ENCODE measurements at places on chromosomes 5 and 9.

DNA sequence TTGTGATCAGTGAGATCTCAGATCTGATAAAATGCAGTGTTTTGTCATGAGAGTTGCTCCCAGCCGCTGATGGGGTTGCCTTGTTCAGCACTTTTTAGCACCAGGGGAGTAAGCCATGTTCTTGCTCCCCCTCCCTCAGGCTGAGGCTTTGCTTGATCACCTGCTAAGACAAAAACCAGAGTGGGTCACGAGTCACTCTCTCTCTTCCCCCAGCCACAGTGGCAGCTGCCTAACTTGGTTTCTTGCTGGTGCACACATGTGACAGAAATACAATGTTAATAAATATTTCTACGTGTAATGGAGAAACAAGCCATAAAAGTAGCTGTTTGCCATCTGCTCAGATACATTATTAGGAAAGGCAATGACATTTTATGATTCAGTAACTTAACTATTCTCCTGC is 212.4 kb upstream of the DMRT1 start:
- DNase-seq = no peak

GRCh38 chr5:33894566-33894965 is 2.8 kb upstream of the ADAMTS12 start:
- DNase-seq = no peak

GRCh38 chr5:30605693-30606268 is 587.7 kb upstream of the CDH6 start:
- DNase-seq = peak; percentile 98

- DNase-seq = no peak
Observed at GRCh38 chr5:69184621-69185020, 4.8 kb upstream of the CENPH start.

- DNase-seq = no peak
Observed at GRCh38 chr9:131837836-131838235, 98.0 kb upstream of the RAPGEF1 start.

DNA sequence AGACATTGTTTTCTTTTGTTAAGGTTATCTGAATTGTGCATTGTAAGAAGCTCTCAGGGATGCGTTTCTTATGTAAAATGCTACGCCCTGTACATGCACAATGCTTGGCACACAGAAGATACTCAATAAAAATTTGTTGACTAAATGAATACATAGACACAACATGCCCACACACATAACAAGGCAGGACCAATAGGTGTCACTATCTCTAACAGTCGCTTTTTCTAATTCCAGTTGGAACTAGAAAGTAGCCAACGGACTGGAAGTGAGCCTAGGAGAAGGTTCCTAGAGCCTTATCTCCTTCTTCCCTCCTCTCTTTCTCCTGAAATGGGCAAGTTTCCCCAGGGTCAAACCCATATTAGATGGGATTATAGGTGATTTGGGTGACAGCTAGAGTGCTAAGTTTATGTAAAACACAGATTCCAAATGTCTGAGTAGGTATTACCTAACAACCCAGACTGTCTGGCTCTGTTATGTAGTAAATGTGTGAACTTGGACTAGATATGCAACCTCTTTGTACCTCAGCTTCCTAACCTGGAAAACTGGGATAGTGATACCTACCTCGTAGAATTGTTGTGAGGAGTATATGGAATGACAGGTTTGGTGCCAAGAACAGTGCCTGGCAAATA is 603.0 kb downstream of the RAB3C start:
- DNase-seq = no peak

GRCh38 chr9:107710953-107711352 is 221.4 kb upstream of the KLF4 start:
- DNase-seq = no peak

GRCh38 chr9:108652851-108653250 is 202.9 kb downstream of the ACTL7B start:
- DNase-seq = no peak

- DNase-seq = no peak
Observed at GRCh38 chr9:97918611-97919010, 3.7 kb downstream of the TRMO start.

DNA sequence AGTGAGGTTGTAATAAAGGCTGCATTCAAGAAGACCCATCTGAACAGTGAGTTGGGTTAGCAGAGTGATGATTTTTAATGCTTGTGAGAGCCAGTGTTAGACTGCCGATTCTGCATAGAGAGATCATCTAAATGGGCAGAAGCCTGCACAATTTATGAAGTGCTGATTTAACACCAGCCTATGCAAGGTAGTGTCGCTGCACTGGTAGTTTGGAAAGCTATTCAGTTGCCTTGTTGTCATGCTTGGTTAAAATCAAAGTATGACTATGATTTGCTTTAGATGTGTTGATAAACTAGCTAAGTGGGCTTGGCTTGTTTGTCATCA is 379 bp upstream of the LRRTM2 start:
- DNase-seq = no peak

GRCh38 chr5:58787987-58788386 is 205.1 kb downstream of the RAB3C start:
- DNase-seq = no peak

DNA sequence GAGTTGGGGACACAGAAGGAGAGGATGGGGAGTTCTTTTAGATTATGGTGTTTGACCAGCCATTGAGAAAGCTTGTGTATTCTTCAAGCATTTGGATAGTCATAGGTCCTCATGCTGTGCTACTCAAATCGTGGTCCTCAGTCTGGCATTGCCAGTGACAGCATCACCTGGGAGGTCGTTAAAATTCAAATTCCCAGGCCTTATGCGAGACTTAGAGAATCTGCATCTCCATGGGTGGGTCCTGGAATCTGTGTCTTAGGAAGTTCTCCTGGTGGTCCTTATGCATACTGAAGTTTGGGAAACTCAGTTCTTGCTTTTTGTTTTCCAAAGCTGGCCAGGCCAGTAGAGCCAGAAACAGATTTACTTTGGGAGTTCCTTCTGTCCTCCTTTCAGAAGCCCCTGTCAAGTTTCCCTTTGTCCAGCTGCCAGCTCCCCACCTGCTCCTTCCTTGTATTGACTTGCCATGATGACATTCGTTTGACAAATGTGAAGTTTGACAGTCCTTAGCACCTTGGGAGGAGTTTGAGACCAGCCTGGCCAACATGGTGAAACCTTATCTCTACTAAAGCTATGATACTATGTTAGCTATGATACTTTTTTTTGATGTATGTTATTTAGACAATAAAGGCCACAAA is 95.6 kb downstream of the PALM2AKAP2 start:
- DNase-seq = no peak

DNA sequence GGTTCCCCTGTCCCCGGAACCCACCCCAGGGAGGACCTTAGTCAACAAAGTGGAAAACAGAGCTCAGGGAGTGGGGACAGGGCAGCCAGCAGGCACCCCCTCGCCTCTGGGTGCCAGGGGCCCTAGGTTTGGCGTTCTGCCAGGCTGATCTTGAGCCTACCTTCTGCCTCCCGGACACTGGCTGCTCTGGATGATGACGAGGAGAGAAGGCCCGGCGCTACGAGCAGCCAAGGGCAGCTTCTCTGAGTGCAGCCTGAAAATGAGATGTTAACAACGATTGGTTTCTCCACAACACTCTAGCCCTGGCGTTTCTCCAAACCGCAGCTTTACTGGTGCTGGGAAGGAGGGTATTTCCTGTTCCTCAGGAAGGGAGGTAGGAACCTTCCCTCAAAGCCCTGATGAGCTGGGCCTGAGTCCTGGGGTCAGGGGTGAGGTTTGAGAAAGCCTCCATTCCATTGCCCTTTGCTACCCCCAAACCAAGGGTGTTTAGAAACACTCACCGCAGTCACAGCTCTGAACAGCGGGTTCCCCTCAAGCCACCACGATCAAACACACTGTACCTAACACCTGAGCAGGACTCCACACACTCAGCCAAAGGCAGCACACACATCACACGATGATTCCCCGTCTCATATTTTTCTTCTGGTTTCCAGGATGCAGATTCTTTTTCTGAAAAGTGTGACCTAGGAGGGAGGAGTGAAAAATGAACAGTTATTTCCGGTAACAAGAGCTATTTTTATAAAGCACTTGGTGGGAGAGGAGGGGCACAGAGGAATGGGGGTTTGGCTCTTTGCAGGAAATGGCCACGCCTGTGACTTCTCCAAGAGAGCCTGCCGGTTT is at the start of gene STING1:
STING1 (minus strand) TSS at position 709 of the 840 bp plus-strand sequence. CDS start 1,054 bp downstream, outside the sequence.
- peak; percentile 63 for DNase-seq

GRCh38 chr5:174745590-174746103 is 21.3 kb downstream of the MSX2 start:
- no peak for DNase-seq

GRCh38 chr9:116796669-116797068 is 109.6 kb downstream of the TRIM32 start:
- DNase-seq = no peak

DNA sequence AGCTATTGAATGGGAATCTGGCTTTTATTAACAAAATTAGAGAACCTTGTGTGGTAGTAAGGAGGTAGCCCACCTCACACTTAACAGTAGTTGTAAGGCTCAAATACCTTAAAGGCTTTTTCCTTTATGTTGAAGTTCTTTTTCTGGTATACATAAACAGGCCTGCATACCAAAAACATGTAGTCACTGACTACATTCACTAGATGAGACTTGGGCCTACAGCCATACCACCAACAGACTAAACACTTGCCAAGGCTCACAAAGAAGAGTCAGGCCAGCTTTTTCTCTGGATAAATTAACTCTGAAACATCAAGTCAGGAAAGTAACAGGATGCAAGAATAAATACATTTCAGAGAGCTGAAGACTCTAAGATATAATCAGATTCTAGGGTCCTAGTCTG is 78.6 kb upstream of the MPDZ start:
- DNase-seq = no peak
